Osteoblast (primary cell): ENCODE measurements at places on chromosomes 13 and 19. TPM values are rescaled to one million over a fixed set of nuclear protein-coding genes. Genes with fewer than 3 reads are reported as not detected.

The CCDC70 gene
- total RNA-seq: not detected in 2 replicates

The ATP1A3 gene
- under 0.01 TPM in 2 replicates for total RNA-seq

The PSG7 gene
- total RNA-seq: not detected in 2 replicates

GRCh38 chr13:74767050-74767449, 632.8 kb upstream of the KLF12 start:
- DNase-seq: peak; percentile 8

DNA sequence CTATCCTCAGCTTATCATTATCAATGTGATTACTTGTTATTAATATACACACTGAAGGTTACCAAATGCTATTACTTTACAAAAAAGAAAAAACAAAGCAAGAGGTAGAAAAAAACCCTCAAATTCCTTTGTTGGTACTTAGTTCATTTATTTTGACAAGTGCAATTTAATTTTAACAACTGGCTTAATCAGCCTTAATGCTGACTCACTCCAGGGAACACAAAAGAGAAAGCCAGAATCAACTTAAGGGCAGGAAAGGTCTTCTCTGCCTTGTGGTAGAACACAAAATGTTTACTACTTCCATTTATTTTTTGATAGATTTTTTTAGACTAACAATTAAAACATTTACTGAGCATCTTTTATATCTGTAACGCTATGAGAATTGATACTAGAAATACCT, 417.1 kb downstream of the PCDH17 start:
- DNase-seq: no peak

DNA sequence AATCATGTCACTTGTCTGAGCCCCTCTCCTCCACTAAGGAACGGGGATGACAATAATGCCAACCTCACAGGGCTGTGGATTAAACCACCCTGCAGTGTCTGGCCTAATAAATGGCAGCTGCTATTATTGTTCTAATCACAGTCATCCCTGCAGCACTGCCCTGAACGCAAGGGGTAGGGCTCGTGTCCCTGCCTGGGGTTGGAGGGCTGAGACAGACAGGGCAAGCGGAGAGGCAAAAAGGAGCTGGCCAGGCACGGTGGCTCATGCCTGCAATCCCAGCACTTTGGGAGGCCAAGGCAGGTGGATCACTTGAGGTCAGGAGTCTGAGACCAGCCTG, 10.2 kb upstream of the KPTN start:
- DNase-seq: no peak

DNA sequence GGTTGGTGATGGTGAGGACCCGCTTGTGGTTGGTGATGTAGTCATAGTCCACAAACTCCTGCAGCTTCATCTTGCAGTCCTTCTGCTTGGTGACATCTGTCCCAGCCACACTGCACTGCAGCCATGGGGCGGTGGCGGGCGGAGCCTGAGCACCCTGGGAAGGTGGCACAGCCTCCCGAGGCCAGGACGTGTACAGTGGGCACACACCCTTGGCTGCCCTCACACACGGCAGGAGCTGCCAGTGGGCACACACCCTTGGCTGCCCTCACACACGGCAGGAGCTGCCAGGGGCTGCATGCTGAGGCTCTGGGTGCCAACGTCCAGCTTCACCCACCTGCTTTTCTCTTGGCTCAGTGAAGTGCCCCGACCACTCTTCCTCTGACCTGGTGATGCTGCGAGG, 128.7 kb downstream of the TUBA3C start:
- no peak for DNase-seq
